Left renal pelvis (tissue), 4 donors: ENCODE measurements at places on chromosomes 7 and 10.

DNA sequence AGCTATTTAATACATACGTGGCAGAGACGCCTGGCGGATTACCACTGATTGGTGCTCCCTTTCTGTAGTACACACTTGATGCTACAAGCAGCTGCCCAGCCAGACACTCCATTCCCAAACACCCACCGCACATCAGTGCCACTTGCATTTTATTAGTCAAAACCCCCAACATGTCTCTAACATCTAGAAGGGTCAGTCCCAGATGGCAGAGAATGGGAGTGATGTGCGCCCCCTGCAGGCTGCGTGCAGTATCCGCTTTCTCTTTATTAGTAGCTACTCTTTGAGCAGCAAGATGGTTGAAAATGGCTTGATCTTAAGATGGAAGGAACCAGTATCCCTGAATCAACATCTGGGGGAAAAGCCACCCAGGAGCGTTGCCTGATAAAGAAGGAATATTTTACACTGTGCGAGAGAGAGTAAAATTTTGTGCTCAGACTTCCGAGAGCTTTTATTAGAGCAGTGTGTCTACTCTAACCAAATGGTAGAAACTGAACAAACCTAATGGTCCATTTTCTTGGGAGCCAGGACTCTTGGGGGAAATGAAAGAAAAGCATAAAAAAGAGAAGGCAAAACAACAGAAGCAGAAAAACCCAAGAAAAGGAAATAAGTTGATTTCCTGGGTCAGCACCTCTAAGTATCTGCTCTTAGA lies 78.3 kb downstream of the ST8SIA6 start:
- no peak for DNase-seq

- DNase-seq: no peak
Observed at GRCh38 chr7:125468855-125469174, 539.2 kb upstream of the POT1 start.

DNA sequence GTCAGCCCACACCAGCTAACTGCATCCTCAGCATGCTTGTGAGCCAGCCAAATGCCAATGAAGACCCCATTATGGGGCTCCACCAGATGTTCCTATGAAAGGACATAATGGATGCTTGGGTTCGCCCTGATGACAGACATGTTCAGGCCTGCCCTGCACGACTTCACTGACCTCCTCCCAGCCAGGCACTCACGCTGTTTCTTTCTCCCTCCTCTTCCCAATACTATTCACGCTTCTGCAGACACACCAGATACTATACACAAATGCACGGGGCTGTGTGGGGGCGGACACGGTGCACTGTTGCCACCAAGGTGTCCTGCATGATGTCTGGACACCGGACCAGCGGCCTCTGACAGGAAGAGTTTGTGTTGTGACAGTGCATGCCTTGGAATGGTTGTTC lies 284.2 kb downstream of the PRPF18 start:
- no peak for DNase-seq

DNA sequence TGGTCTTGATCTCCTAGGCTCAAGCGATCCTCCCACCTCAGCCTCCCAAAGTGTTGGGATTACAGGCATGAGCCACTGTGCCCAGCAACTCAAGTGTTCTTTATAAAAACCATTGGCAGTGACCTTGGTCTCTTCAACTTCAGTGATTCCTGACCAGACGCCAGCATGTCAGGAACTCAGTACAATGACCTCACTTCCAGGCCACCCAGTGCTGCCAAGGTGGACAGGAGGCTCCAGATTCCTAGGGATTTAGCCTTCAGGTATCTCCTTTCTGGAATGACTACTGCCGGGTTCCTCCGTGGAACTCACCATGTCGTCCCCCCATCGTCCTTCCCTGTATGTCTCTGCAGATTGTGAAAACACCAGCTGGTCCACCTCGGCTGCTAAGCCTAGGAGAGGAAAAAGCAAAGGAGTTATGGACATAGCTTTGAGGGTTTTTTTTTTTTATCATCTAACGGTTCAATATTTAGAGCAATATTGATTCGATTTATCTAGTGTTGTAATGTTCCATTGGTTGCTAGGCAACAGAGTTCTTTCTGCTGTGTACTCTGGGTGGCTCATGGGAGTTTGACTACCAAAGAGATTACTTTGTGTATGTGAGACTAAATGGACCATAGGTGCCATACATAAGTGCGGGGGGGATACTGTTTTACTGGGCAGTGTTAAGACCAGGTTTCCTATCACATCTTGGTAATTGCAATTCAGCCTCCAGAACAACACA lies 425.8 kb upstream of the AUTS2 start:
- no peak for DNase-seq

GRCh38 chr7:107641676-107642075 lies 19.0 kb upstream of the SLC26A4 start:
- no peak for DNase-seq

DNA sequence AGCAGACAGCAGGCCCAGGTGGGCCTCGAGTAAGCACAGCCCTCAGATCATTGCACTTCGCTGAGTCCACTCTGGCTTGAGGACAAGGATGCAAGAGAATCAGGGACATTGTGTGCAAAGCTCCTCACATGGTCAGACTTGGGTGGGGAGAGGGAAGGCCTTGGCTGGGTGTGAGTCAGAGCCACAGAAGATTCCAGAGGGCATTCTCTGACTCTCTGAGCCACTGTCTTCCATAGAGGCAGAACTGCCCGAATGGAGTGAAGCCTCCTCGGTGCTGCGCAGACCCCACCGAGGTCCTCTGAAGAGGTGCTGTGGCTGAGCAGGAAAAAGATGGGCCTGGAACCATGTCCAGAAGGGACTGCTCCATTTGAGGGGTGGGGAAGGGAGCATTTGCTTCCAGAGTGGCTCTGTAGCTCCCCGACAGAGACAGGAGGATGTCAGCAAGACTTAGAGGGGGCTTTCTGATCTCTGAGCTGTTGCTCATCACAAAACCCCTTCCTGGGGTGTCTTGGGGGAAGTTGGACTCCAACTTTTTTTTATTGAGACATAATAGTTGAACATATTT lies 120.8 kb downstream of the PTPN20 start:
- no peak for DNase-seq

GRCh38 chr10:25065761-25066476 lies 49.5 kb downstream of the THNSL1 start:
- no peak for DNase-seq

GRCh38 chr7:41720886-41721285 lies 18.0 kb upstream of the INHBA start:
- DNase-seq: no peak

DNA sequence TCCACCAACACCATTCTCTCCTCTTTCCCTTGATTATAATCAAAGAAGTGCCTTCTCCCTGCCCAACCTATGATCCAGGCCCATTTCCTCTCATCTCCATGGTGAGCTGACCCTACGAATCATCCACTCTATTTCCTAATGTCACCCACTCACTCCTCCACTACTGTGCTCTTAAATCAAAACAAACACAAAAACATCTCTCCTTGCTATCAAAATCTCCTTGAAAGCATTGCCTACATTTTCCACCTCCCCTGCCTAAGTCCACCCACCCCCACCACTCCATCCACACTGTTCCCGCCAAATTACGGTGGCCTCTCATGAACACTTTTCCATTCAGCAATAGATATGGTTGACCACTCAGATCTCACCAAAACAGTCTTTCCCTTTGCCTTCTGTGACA lies 5.3 kb downstream of the DYDC1 start:
- no peak for DNase-seq

DNA sequence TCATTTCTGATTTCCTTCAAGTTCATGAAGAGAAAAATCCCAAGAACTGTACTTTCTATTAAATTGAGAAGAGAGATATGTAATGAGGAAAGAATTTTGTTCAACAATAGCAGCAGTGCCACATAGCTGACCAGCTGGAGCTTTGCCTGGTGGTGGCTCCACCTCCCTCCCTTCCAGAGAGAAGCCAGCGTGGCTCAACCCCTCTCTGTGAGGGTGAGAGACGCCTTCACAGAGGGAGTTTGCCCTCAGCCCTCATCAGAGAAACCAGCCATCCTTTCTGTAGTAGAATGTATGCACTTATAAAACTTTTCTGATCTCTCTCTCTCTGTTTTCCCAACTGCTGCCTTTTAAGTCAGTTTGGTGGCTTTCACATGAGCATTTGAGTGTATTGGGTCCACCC lies 20.5 kb upstream of the COL1A2 start:
- no peak for DNase-seq

DNA sequence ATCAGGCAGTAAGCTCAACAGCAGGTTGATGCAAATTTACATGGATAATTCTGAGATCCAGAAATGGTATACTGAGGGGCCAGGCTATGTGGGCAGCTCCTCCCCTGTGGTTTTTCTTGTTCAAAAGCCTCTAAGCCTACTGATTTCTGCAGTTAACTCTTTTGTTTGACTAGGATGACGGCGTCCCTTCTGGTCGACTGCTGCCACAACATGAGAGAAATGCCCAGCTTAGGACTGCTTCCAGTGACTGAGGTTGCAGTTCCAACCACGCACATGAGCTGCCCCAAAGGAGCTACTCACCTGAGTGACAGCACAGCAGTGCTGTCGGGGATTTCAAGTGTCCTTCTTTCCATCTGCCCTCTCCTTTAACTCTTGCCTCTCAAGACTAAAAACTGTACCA lies 973.0 kb upstream of the GHITM start:
- DNase-seq: no peak

GRCh38 chr7:51140199-51141164 lies 176.1 kb downstream of the COBL start:
- DNase-seq: no peak

- DNase-seq: no peak
Observed at GRCh38 chr10:62093863-62094291, 174.8 kb downstream of the RTKN2 start.

GRCh38 chr7:2944739-2945138 lies 98.9 kb downstream of the CARD11 start:
- DNase-seq: no peak

DNA sequence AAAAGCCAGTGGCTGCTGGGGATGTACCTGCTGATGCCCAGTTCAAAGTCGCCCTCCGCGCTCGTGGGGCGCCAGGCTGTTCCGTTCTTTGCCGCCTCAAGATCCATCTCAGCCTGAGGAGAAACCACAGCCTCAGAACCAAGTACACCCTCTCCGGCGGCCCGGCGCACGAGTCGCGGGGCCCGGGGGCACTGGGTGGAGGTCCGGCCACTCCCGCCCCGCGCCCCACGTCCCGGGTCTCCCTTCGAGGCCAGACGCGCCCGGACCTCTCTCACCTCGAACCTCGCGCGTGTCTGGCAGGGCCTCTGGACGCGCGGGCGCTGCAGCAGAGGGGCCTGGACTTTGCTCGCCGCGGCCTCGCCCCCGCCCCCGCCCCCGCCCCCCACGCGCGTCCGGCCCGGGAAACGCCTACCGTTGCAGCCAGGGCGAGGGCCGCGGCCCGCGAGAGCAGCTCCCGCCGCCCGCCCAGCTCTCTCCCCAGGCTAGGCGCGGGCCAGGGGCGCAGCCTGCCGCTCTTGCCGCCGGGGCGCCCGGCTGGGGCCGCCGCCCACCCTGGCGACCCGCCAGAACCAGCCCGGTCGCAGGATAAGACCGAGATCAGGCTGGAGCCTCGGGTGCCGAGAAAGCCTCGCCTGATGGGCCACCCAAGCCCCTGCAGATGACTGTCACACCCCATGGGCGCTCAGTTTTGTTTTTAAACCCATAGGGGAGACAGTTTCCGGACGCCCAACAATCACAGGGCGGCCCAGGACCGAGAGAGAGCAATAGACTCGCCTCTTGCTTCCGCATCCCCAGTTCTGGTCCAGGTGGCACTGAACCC lies at the start of gene ABCB4:
Gene ABCB4, minus strand, starts transcription at position 322 of the 820 bp plus-strand sequence. Its CDS starts 215 bp downstream, at position 107.
- DNase-seq: no peak

- DNase-seq: no peak
Observed at GRCh38 chr7:33842150-33842549, 63.2 kb upstream of the BMPER start.

DNA sequence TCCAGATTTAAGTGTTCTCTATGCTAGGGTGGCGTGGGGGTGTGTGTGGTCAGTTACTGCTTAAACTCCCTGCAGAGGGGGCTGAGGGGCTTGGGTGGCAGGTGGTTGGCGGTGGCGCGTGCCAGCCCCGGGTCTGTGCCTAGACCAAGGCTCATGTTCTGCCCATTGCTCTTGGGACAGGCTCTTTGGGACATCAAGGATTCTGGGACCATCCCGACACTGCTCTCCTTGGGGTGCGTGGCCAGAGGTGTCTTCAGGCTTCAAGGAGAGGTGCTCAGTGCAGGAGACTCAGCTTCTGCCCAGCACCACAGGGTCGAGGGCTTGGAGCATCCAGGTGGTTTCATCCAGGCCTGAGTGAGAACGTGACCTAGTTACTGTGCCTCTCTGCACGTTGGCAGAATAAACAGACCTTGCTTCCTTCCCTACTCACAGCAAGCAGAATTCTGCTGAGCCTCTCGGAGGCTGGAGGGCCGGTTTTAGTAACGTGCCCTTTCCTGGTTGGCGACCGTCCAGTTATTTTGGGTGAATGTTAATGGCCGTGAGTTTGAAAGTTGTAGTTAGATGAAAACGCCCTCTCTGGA lies 39.9 kb downstream of the CAMK1D start:
- no peak for DNase-seq

GRCh38 chr7:31095286-31096197 lies 43.4 kb downstream of the ADCYAP1R1 start:
- DNase-seq: no peak

DNA sequence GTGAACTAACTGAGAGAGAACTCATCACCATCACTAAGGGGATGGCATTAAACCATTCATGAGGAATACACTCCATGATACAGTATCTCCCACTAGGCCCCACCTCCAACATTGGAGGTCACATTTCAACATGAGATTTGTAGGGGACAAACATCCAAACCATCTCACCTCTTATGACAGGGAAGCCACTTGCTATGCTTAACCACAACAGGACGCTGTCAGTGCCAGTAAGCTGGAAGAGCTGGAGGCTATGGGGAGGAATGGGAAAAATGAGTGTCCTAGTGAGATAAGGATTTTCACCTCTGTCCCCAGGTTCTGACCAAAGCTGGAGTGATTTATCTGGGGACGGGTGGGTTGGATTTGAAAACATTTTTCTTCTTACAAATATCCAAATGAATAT lies 17.6 kb downstream of the PLCE1 start:
- DNase-seq: no peak

GRCh38 chr7:102061354-102061945 lies 225.2 kb upstream of the SH2B2 start:
- DNase-seq: no peak

GRCh38 chr10:360653-361052 lies 225.4 kb downstream of the ZMYND11 start:
- no peak for DNase-seq

DNA sequence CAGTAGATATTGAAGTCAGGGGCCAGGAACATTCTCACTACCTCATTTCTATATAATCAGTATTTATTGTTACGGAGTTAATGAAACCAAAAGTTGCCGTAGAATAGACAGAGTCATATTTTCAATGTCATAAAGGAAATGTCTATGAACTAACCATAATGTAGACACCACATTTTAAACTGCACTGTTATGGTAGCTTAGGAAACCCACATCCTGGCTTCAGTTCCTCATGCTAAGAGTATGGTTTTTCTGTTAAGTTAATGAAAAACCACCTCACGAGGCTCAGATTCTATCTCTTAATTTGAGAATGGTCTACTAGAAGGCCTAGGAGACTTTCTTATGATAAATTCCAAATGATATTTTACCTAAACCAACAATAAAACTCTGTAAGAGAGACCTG lies 166.5 kb downstream of the TMEM26 start:
- no peak for DNase-seq
